Aorta (tissue), 5 donors: ENCODE measurements at places on chromosomes 16 and 17. TPM values are rescaled to one million over a fixed set of nuclear protein-coding genes. Genes with fewer than 3 reads are reported as not detected.
A peak's percentile ranks its signal among the peaks of the same experiment; 100 is the strongest.

The CCL18 gene
- 39.0 TPM for total RNA-seq

DNA sequence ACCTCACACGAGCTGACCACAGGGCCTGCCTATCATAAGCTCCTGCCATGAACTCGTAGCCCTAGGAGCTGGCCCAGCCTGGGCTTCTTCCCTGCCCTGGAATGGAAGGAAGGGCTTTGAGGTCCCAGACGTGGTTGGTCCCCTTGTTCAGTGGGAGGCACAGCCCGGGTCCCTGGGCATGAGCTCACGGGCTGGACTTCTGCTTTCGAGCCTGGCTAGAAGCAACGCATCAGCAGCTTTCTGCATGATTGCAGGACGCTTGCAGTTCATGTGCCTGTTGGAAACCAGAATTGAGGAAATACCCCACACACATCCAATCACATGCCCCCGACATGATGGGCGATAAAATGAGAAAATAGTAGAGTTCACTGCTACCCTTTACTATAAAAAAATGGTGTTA is 293.3 kb downstream of the MAF start:
- DNase-seq, result no peak

DNA sequence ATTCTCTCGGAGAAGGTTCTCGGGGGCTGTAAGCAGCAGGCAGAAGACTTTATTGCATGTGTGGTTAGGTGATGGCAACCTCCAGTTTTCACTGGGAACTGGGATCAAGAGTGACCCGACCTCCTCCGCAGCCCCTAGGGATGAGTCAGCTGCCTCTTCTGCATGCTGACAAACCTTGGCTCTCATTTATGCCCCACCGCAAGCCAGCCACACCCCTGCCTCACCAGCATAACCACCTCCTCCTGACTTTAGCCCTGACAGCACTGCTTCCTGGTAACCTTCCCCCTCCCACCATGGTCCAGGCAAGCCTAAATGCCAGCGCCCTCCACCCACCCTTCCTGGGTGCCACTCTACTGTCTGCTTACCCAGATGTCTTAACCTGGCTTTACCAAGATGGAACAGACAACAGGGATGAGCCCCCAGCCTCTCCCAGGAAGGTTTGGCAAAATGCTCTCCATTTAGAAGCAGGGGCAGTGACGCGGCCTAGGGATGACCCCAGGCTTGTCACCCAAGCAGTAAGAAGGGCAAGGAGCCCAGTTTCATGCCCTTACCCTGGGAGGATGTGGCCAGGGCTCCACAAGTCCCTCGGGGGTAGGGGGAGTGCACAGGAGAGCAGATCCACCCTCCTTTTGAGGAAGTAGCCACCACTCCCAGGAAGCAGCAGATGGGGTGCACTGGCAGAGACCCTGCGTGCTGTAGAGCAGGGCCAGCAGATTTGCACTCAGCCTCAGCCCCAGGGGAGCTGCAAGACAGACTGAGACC is 73.5 kb downstream of the GOSR1 start:
- DNase-seq, result peak; percentile 46

- DNase-seq, result no peak
Observed at GRCh38 chr17:4928881-4929280, 3.2 kb upstream of the GP1BA start.

The OR2C1 gene
- total RNA-seq, result not detected

The TBX6 gene
- 0.62 TPM for total RNA-seq

The CSH2 gene
- total RNA-seq, result not detected

- DNase-seq, result no peak
Observed at GRCh38 chr17:59617156-59617732, 2.5 kb upstream of the CLTC start.

- DNase-seq, result no peak
Observed at GRCh38 chr17:33494151-33494550, 201.1 kb upstream of the ASIC2 start.

GRCh38 chr16:12043953-12044352 is 67.4 kb downstream of the SNX29 start:
- no peak for DNase-seq

GRCh38 chr16:50616883-50617645 is 64.0 kb downstream of the SNX20 start:
- DNase-seq, result peak; percentile 76

- DNase-seq, result no peak
Observed at GRCh38 chr17:76685846-76686245, 24.9 kb downstream of the MXRA7 start.

DNA sequence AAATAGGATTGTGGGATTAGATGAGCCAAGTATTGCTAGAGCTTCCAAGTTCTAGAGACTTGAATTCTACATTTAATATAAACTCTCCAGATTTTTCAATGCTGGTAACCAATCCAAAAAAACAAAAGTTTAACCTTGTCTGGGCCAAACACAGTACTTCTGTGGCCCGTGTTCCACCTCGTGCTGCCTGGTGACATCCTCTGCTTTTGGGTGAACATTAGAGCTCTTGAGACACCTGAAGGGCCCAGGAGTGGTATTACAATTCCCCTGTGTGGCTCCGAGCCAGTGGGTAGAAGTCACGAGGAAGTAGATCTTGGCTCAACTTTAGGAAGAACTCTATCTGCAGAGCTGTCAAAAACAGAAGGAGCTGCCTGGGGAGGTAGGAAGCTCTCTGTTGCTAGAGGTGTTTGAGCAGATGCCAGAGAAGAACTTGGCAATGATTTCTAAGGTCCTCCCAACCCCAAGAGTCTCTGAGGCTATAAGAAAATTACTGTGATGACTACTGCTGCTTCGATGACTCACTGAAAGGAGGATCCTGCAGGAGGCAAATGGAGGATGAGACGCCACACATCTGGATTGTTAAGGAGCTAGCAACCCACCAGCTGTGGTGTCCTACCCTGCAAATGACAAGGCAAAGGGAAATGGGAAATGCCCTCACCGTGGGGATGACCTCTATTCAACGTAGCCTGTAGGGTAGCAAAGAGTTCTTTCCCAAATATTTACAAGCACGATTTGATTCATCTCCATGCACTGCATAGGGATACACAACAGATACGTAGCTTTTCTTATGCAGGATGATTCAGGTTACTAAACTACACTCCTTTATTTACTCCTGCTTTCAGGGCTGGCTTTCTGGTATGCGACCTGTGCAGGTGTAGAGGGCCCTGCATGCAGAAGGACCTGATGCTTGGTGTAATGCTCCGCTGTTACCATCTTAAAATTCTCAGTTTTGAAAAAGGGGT is 45.8 kb upstream of the GAS7 start:
- no peak for DNase-seq

The MPP2 gene
- total RNA-seq, result 14.2 TPM

GRCh38 chr17:69801368-69801767 is 273.7 kb upstream of the KCNJ16 start:
- DNase-seq, result no peak

DNA sequence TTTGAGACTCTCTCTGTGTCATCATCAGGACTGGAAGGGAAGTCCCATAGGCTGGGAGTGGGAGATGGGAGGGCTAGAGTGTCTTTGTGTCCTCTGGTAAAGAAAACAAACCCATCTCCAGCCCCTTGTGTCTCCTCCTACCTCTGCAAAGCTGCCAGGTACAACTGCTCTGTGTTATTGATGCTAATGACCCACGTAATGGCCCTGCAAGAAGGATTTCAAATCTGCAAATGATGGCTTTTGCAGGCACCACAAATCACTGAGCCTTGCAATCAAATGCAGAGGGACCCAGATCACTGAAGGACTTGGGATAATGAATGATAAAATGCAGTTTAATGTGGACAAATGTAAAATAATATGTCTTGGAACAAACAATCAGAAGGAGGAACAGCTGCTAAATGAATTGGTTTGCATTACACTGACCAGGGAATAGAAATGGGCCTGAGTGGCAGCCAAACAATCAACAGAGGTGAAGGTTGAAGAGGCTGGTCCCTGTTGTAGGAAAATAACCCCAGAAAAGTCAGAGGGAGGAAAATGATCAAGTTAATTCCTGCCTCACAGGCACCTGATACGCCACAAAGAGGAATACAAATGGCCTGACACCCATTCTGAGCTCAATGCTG is 425.1 kb downstream of the UTP18 start:
- DNase-seq, result no peak

The KRT40 gene
- total RNA-seq, result not detected

The KRT27 gene
- not detected for total RNA-seq

DNA sequence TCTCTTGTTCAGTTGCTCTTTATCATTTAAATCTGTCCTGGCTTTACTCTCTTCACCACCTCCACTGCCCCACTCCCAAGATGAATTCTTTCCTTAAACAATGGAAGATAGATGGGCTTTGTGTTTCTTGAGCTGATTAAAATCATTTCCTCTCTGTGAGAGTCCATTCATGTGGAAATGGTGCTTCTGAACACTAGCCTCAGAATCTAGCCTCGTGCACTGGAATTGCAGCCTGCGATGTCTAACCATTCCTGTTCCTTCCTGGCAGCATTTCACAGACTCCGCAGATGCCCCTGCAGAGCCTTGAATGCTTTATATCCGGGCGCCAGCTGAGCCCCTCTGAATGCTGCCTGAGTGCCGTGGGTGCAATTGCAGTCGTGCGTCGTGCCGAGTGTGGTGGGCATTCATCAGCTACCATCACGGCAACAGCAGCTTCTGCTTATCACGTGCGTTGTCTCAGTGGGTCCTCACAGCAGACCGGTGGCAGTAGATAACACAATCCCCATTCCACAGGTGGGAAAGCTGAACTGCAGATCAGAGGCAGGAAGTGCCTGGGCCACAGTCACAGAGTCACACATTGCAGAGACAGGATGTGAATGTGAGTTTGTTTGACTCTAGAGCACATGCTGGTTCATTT is 172.8 kb upstream of the WSCD1 start:
- DNase-seq, result no peak
